Stimulated activated CD8-positive, alpha-beta memory T cell treated with anti-CD3 and anti-CD28 coated beads, Interleukin-2, amount 100 ng/mL, for 48 hours (primary cell): ENCODE measurements at places on chromosomes 11 and 22.

DNA sequence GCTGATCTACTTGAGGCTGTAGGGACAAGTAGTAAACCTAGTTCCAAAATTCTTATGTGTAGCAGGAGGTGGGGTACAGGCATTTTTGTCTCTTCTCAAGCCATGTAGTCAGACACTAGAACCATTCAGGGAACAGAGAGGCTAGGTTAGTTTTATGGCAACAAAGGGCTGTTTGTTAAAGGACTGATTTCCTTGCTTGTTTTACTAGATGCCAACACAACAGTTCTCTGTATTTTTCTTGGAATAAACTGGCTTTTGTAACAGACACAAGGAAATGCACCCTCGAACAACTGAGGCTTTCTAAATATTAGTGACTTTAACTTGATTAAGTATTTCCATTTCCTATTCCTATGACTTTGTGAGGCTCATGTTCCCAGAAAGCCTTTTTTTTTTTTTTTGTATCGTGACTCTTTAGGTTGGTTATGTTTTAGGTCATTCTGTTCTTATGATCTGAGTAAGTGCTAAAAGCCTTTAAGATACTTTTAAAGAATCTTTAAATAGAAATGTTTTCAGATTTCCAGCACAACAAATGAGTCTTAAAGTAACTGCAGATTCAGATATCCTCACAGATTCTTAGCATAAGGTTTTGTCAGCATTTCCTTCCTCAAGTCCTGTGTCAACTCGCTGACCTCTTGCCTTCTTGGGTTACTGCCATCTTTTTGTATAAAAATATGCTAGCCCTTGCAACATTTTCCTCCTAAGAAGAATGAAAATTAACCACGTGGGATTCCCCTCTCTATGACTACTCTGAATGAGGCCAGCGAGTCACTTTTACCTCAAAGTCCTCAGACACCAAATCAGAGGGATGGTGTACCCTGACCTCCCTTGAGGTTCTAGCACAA, 92.5 kb downstream of the CCDC83 start:
- no peak for DNase-seq

DNA sequence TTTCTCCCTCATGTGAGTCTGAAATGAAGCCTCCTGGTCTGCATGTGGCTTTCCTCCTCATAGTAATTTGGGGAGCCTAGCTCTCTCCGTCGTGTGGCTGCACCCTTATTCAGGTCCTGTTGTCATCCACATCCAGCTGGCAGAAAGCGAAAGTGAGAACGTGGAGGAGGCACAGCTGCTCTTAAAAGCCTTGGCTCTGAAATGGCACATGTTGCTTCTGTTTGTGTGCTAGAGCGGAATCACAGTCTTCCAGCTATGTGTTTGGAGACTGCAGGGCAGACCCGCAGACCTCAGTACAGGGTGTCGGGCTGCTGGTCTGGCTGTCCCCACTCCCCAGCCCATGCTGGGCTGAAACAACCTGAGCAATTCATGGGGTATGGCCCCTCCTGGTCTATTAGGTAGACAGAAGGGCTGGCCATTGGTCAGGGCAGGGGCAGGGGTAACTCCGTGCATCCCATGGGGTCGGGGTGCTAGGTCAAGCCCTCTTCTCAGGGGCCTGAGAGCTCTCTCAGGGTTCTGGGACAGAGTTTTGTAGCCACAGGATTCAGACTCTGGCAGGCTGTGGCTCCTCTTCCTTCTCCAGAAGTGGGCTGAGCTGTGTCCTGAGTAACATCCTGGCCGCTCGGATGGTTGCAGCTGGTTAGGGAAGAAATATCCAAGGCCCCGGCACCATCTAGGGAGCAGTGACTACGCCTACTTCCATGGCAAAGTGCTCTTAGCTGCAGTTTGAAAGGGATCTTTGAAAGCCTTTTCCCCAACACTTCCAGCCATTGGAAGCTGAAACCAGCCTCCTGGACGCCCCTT, 50.6 kb downstream of the C11orf96 start:
- no peak for DNase-seq

DNA sequence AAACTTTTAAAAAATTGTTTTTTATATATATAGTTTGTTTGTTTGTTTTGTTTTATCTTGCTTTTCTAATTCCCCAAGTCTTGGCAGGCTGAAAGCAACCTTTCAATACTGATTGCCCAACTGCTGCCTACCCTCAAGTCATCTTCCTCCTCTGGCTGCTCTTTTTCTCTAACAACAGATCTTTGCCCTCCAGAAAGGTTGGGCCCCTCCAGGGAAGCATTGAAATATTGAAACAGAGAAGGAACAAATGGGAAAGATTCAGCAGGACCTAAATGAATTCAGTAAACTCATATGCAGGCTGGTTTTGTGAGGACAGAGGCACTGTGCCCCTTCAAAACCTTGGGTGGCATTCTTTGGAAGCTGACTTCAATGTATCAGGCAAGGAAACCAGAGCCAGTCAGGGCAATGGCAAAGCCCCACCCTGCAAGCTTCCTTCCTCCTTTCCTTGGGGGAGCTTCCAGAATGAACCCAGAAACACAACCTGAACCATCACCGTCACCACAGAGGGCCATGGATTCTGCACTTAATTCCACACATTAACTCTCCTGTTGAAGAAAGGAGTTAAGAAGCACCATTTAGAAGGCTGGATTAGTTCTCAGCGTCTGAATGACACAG, 815 bp upstream of the MS4A6A start:
- no peak for DNase-seq

DNA sequence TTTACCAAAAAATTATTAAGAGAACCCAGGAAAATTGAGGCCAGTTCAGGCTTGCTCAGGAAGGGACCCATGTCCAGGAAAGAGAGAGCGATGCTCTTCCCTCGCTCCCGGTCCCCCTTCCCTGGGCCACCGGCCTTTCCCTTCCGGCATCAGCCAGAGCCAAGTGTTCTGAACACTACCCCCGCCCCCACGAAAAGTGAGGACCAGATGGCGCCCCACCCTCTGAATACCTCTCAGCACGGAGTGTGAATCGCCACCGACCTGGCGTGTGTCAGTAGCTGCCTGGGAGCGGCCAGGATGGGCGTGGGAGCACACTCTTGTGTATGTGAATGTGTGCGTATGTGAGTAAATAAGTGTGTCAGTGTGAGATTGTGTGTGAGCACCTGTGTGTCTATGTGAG, 20.2 kb downstream of the RPS6KA4 start:
- no peak for DNase-seq

- no peak for DNase-seq
Observed at GRCh38 chr11:73012121-73012863, 129.8 kb downstream of the FCHSD2 start.

DNA sequence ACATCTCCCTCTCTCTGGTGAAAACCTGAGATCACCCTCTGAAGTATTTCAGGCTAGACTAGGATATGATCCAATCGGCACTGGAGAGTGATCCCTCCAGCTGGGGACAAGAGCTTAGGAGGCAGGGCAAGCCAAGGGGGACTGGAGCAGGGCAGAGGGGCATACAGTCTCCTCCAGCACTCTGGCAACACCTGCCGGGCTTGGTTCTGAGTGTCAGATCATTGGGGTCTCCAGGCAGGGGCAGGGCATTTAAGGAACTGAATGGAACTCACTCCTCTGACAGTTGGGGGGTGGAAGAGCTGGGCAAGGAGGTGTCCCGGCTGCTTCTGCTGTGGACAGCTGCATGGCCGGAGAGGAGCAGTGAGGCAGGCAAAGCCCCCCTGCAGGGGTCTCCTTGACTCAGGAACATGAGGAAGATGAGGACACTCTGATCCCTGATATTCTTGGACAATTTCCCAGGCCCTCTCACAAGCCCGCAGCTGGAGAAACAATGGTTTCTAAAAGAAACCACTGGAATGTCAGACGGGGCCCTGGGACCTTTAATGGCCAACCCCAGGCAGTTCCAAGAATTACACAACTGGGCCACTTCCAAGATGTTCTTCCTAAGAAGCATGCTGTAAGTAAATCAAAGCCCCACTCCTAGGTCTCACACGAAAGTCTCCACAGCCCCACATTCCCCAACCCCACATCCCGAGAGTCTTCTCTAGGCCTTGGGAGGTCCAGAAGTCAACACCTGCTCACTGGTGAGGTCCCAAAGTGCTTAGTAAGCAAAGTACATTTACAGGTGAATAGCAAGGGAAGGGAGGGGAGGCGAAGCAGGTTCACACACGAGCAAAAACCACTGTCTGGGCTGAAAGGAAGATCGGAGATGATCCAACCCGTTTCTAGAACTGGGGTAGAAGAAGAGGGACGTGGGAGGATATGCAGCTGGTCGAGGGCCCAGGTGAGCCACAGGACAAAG, 1.2 kb upstream of the CCDC86 start:
- no peak for DNase-seq

DNA sequence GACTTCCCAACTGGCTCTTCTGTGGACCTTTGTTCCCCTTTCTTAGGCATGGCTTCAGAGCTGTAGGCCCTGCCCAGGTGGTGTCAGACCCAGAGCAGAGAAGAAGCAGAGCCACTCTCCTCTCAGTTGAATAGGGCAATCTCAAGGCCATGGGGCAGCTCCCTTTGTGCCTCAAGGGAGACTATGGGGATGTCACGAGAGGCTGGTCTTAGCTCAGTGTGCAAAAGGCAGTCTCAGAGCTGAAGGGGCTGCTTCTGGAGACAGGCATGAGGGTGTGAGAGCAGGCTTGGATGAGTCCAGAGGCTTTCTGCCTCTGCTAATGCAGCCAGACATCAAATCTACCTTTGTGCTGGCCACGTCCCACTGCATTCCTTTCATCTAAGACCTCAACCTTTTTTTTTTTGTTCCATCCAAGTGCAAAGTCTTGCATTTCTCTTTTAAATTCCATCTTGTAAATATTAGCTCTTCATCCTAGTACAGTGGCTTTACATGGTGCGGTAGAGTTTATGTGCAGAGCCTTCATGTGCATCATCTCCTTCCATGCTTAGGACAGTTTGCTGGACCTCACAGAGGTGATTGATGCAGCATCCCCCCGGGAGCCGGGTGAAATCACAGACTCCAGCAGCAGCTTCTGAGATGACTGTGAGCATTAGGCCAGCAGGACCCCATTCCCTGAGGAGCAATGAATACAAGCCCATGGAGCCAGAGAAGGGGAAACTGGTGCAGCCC, 34.2 kb upstream of the FCHSD2 start:
- DNase-seq: no peak

GRCh38 chr11:132556316-132556715, 976.0 kb downstream of the OPCML start:
- DNase-seq: no peak

GRCh38 chr11:12285811-12286222, 91.6 kb upstream of the PARVA start:
- DNase-seq: no peak

- DNase-seq: no peak
Observed at GRCh38 chr11:624705-625635, at the start of gene CDHR5. Gene CDHR5, minus strand, starts transcription at chr11:624955. Its CDS starts 53 bp downstream, at chr11:624902.

GRCh38 chr11:126318574-126319373, 14.9 kb downstream of the DCPS start:
- no peak for DNase-seq

DNA sequence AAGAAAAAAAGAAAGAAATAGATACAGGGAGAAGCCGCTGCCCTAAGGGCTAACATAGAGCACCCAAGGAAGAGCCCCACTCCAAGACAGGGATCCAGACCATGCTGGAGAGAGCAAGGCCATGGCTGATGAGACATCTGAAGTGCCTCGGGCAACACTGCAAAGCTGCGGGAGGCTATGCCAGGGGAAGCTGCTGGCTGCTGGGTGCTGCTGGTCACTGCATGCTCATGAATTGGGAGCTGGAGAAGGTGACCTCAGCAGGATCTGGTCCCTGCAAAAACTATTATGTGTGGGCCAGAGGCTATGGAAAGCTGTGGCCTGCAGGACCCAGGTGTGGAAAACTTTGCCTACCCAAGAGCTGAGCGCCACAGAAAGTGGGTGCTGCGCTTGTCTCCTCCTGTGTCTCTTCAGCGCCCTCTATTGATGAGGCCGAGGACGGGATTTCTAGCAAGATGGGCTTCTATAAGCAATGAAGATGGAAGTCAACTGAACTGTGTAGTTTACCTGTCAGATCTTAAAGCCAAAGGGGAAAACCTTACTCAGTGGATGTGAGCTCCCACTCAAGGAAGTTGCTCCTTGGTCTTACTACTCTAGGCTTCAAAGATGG, 17.3 kb upstream of the SLC29A2 start:
- DNase-seq: peak; percentile 66
